NCI-H82 (cell line): ENCODE measurements at places on chromosomes 2 and 18.
A peak's percentile ranks its signal among the peaks of the same experiment; 100 is the strongest.

DNA sequence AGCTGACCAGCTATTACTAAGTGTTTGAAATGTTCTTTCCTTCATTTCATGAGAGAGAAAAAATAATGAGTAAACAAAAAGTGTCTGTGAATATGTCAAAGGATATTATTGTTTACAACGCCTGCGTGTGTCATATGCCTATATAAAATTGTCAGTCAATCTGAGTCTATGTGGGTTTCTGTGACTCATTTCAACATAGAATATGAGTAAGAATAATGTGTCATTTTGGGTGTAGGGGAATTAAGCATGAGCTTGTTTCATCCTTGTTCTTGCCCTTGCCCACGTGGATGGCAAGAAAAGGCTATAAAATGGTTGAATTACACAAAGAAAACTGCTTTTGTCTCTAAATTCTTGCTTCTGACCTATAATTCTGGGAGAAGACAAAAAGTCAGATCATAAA is 466.0 kb downstream of the PTH2R start:
- DNase-seq = no peak

DNA sequence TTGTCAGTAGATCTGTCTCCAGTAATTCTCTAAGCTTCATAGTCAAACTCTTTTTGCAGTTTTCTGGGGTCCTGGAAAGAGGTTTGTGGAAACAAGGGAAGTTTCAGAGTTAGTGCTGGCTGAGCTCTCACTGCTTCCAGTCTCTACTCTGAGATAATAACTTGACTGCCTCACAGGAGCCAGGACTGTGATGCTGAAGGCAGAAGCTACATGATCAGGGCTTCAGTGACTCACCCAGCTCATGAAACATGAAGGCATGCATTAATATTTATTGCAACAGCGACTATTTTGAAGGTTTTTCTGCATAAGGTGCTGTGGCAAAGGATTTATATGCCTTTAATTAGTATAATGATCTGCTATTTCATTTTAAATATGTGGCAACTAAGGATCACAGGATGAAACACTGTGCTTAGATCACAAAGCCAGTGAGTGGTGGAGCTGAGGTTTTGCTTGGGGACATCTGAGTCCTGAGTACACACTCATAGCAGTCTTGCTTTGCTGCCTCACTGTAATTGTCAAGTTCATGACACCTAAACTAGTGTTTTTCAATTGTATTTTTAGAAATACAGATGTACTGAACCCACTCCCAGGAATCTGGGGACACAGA is 448.4 kb upstream of the GCFC2 start:
- no peak for DNase-seq

DNA sequence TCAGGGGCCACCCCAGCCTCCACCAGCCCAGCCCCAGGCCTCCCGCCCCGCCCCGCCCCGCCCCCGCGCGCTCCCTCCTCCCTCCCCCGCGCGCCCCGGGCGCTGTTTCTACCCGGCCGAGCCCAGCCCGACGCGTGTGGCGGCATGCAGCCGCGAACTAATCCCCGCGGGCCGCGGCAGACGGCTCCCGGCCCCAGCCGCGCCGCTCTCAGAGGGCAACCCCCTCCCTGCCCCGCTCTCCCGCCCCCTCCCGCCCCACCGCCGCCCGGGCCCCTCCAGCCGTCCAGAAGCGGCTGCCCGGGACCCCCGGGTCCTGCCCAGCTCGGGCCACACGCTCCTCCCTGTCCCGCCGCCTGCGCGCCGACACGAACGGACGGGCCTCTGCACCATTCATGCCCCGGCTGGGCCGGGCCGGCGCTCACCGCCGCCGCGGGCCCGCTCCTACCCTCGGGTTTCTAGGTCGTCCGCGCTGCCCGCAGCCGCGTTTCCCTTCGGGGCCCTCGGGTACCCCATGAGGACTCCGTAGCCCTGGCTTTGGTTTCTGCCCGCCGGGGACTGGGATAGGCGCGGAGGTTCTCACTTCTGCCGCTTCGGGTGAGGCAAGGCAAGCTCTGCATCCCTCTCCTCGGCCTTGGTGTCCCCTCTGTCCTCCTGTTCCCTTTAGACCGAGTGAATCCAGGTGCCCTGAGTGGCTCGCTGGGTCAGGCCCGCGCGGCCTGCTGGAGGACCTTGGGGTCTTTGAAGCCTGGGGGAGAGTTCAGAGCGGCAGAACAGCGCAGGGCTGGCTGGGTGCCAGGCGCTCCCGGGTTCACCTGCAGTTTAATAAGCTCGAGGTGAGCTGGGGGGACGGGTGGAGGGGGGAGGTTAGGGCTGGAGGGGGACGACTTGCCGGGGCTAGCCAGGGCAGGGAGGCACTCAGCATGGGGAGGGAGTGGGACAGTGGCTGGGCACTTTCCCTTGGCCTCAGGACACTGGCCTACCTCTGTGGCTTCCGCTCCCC is 3.1 kb downstream of the WNT10A start:
- DNase-seq = peak; percentile 83

DNA sequence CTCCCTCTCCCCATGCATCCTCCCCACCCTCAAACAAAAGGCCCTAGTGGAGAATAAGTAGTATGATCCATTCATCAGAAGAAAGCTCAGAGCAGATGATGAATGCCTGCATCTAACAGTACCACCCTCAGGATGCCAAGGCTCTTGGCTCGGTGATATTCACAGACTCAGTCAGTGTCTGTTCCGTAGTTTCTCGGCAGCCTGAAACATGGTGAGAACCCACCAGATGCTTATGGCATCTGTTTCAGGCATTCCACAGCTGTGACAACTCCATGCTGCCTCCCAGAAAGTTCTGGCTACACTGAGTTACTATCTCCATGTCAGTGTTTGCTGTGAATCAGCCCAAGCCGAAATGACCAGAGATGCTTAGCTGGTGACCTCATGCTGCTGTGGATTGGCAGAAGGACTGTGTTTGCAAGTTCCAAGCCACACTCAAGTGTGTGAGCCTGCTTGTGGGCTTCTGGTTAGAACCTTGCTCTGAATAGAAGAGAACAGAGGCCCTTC is 83.9 kb downstream of the WDSUB1 start:
- no peak for DNase-seq

DNA sequence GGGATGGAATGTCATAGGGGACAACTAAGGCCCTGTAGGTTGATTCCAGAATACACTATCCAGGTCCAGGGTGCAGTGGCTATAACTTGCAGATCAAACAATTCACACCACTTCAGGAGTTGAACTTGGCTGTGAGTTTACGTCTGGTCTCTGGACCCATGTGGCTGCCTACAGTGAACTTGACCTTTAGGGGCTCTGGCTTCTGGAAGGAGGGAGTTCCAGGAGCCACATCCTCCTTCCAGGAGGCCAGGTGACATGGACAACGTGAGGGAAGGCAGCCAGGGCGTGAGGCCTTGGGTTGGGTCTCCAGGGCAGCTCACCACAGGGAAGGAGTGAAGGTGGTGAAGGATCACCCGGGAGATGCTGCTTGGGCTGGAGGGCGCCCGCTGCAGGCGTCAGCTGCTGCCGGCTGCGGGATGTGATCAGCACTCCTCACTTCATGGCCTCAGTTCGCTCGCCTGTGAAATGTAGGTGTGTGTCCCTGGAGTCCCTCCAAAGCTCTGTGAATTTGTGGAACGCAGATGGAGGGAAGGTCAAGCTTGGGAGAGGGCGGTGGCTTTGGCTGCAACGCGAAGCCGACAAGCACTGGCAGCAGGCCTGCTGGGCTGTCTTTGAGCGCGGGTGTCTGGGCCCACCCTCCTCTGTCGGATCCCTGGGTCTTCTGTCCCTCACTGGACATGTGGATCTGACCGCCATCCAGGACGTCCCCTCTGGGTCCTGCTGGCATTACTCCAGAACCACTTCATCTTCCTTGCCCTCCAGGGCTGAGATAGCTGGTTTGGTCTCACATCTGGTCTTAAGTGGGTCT is 146.5 kb downstream of the GLI2 start:
- DNase-seq = no peak

GRCh38 chr18:69659142-69659651 is 258.5 kb downstream of the DOK6 start:
- DNase-seq = peak; percentile 33

DNA sequence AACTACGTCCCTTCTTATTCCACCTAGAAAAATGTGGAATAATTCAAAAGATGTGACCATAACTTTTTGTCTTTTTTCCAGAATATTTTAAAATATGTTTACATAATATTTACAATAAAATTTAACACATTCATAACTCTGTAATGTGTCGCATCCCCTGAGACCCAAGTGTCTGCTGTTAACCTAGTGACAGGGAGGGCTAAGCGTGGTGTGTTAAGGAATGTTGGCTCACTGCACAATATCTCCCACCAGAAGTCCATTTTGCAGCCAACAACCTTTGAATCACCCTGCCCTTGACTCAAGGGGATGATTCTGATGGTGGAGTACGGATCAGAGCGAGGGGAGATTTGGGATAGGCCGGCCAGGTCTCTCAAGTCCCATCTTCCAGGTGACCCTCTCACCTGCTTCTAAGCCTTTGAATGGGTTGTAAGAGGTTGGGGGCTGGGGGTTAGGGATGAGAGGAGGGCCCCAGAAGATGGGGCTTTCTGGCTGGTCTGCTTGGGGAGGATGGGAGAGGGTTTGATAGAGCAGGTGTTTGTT is 43.3 kb downstream of the SERTAD2 start:
- DNase-seq = no peak

- DNase-seq = no peak
Measured at GRCh38 chr2:214560176-214560575, 149.3 kb downstream of the VWC2L start.

DNA sequence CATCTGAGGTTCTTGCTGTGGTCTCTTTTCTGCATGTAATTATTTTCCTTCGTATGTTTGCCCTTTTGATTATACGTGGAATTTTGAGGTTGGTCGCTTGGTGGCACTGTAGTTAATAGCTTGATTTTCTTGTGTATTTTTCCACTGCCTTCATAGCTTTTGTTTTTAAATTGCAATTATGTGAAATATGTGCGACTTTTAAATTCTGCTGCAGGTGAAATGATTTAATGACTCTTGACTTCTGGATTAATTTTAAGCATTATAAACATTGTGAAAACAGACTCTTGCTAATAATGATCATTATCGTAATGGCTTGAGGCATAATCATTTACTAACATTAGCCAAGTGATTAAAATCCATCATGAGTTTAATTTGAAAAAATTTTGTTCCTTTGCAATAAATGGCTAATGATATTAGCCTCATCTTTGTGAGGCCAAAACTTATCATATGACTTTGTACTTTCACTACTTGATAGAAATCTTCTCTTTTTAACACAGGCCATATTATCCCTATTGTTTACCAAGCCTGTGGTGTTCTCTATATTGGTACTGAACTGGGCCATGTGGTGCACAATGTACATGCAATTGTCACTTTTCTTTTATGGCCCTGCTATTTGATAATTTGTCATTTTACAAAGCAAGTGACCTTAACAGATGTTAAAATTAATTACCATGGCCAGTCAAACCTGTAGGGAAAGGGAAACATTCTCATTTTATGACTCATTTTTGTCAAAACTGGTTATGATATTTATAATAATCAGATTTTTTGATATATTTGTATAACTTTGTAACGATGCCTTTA is 62.8 kb upstream of the NEUROD1 start:
- DNase-seq = peak; percentile 68

DNA sequence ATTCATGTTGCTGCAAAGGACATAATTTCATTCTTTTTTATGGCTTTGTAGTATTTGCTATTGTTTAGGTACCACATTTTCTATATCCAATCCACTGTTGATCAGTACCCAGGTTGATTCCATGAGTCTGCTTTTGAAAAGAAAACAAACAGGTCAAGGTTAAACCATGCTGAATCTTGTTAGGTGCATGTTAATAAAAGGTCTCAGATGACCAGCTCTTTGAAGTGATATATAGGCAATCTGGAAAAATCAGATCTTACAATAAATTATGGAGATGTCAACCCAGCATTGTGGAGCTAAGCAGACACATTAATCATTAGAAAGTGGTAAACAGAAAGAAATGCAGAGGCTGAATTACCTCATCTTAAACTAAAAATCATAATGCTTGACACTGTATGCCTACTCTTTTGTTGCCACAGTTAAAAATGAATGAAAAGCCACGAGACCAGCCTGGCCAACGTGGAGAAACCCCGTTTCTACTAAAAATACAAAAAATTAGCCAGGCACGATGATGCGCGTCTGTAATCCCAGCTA is 246.0 kb downstream of the CTNNA2 start:
- no peak for DNase-seq

DNA sequence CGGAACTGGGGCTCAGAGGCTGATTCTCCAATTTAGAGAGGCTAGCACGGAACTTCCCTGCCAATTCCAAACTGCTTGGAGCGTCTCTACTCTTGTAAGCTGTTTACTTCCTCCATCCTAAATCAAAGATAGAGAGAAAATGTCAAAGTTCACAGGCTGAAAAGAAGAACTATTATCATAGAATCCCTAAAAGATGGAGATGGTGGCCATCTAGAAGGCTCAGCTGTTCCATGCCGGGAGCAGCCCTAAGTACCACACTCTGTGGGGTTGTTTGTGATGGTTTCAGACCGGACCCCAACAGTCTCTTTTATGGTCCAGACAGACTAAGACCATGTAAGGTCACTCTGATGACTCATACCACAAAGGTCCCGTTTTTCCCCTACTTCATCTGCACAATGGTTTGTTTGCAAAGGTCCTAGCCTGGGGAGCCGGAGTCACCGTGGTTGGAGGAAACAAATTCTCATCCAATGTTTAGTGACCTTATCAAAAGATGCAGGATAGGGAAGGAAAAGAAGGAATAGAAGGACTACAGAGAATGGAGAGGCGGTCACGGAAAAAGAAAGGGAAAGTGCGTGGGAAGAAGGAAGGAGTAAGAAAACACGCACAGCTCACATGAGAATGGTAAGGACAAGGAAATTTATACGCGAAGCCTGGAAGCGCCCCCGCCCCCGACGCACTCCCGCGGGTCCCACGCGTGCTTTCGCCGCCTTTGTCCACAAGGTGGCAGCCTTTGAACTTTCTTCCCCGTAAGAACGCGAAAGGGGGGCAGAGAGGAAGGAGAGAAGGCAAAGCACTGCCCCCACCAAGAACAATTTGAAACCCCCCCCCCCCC is 453 bp upstream of the ANTXR1 start:
- peak; percentile 88 for DNase-seq

DNA sequence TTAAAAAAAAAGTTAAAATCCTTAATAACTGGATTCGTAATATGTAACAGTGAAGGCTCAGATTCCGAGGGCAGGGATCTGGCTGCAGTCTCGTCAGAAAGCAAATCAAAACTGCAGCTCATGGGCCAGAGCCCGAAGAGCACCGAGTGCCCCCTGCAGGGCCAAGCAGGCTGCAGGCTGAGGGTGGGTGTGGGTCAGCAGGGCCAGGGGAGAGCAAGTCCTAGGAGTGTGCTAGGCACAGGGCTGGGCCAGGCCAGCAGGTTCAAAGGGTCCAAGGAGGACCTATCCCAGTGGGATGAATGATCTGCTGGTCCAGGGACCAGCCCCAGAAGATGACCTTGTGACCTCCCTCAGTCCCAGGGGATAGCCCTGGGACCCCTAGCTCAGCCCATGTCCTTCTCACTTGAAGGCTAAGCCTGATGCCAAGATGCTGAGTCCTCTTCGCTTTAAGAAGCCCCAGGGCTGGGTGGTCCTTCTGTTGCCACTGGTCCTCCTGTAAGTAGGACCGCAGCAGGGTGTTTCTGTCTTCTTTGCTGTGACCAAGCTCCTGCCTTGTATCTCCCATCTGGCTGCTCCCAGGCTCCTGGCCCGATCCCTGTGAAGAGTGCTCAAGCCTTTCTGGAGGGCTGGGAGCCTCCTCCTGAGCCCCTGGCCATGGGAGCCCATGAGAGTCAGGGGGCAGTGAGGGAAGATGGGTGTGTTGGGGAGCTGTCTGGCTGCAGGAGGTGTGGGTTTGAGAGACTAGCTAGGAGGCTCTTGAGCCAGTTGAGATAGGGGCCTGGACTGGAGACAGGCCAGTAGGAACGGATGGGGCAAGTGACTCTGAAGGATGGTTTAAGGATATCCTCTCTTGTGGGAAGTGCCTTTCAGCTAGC is 150.7 kb downstream of the DYSF start:
- DNase-seq = no peak

- peak; percentile 18 for DNase-seq
Measured at GRCh38 chr18:48419277-48420022, 10.3 kb upstream of the ZBTB7C start.
